ENCODE measurements at places on chromosomes 7 and 10. TPM values are rescaled to one million over a fixed set of nuclear protein-coding genes. Genes with fewer than 3 reads are reported as not detected.

GRCh38 chr10:97180986-97181385, 4.8 kb downstream of the SLIT1 start:
- no peak for DNase-seq

- no peak for DNase-seq
Measured at GRCh38 chr10:103203466-103203865, 10.4 kb upstream of the NT5C2 start.

DNA sequence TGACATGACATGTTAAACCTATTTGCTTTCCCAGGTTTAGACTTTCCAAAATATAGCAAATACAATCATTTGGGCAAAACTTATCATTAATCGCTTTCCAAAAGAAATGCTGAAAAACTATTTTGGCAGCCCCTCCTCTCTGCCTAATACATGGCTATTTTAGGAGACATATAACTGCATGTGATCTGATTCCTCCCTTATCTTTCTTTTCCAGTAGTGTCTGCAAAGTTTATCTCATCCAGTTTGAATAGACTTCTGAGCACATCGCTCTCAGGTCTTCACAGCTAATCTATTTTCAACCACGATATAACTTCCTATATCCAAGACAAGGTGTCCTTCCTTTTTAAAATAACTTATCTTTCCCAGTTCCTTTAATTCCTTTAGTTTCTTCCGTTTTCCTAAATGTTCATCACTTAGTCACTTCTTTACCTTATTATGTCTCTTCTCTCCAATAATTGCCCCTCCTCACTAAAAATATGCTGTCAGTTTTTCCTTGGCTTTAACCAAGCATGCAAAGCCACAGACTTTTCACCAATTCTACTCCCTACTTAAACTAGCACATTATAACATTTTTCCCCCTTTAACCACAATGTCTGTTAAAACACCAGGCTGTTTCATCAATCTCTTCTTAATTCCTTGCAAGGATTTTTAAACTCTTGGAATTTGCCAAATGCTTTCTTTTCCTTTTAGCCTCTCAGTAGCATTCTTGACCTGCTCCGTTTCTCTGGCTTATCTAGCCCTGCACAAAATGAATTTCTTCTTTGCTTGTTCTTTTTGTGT, 24.4 kb downstream of the GNG11 start:
- no peak for DNase-seq

PRSS2 gene
- 3.0 TPM for polyA plus RNA-seq

TMEM176A gene
- 126 TPM for polyA plus RNA-seq

All from sigmoid colon (tissue), 7 donors.